ENCODE measurements at places on chromosomes 7 and 10.
A peak's percentile ranks its signal among the peaks of the same experiment; 100 is the strongest.

DNA sequence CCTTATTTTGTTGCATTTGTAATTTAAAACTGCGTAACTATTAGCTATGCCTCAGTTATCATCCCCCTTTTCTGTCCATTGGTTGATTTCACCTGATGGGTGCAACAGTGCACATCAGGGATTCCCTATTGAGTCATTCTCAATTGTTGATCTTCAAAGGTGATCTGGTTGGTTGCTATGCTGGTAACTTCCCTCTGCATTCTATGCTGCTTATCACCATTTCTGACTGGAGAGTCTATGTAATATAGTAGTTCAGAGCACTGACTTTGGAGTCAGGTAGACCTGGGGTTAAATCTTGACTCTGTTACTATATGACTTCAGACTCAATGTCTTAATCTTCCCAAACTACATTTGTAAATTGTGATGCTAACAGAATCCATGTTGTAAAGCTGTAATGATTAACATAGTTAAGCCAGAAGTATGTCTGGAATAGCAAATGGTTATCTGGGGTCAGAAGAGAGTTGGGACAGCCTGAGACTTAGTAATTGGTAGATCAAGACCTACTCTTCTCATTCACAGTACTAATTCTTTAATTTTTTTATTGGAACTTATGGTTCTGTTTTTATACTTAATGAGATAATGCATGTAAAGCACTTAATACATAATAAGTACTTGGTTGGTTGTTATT lies 38.1 kb downstream of the EXOC6 start:
- DNase-seq = no peak

GRCh38 chr7:66837007-66837406 lies 84.0 kb upstream of the TMEM248 start:
- no peak for DNase-seq

DNA sequence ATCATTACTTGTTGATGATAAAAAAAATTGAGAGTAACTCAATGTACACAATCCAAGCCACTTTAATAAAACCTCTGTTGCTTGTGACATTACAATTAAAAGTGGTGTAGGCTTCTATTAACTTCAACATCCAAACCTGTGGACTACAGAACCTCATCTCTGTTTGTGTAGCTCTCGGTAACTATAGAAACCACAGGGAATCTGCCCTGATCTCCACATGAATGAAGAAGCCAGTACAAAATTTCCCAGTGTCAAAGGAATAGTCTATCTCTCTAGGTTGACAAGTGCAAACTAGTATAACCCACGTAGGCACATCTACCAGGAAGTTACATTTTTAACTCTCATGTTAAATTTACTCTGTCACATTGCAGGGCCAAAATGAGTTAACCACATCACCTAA lies 204.3 kb downstream of the CHCHD3 start:
- no peak for DNase-seq

DNA sequence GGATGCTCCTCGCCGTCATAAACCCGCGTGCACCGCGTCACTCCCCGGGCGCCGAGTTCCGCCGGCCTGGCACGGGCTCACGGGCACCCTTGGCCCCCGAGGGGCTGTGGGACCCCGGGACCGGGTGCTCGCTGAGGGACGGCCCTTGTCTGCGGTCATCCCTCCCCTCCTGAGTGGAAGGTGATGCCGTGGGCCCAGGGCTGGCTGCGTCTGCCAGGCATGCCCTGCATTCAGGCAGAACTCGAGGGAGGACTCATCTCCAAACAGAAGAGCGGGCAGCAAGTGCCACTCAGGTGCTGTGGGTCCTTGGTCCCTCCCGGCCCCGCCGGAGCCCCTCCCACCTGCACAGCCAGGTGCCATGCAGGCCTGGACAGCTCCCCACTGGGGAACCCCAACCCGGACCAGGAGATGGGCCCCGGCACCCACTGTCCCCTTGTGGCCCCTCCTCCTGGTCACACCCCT lies 61.3 kb downstream of the UNCX start:
- no peak for DNase-seq

- no peak for DNase-seq
Observed at GRCh38 chr7:2894118-2894940, 50.2 kb upstream of the GNA12 start.

GRCh38 chr10:84933402-84933801 lies 605.0 kb downstream of the CCSER2 start:
- no peak for DNase-seq

DNA sequence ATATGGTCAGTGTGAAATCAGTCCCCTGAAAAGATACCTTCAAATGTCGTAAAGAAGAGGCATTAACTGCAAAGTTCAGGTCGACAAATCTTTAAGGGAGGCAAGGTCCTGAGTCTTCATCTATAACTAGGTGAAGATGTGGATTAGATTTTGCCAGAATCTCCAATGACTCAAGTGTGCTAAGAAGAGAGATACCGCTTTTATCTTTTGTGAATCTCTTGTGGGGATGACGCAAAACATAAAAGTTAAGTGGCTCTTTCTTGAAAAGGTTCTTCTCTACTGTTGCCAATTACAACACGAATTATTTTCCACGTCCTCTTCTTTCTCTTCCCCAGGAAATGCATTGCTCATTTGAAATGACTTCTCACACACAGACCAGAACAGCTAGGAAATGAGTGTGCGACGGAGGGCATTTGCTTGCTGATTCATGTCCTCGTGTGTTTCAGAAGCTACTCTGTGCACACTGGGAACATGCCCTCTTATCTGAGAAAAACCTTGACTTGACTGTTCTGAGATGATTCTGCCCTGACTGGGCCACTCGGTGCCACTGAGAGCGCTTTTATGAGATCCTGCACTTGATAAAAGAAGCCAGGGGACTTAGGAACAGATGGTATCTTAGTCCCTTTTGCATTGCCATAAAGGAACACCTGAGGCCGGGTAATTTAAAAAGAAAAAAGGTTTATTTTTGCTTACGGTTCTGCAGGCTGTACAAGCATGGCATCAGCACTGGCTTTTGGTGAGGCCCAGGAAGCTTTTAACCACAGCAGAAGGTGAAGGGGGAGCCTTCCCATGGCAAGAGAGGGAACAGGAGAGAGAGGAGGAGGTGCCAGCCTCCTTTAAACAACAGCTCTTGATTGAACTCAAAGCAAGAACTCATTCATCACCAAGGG lies 169.5 kb upstream of the PFKP start:
- DNase-seq = no peak

DNA sequence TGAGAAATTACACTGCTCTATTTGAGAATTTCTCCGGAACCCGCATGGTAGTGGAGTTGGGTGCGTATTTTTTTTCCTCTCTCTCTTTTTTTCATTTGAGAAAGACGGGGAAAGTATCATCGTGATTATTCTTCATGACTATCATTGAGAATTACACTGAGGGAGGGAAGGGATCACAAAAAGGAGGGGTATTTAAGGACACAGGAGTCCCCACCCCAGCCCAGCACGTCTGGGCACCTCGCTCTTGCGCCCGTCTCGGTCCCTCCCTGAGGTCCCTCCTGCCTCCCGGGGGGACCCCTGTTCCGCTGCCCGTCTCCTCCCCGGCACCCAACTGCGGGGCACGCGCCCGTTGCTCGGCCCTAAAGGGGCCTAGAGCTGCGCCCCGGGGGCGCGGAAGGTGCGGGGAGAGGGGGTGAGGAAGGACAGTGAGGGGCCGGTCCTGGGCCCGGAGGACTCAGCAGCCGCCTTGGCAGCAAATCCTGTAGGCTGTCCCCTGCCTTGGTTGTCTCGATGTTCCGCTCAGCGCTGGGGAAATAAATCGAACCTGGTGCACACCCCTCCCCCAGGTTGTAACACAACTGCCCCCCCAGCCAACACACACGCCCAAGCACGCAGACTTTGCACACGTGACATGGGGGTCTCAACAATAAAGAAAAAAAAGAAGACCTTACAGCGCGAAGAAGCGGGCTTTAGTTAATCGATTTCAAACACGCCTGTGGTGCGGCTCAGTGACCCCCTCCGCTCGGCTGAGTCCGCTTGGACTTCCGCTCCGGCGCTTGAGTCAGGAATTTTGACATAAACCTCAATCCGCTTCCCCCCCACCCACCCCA lies 18.6 kb upstream of the GATA3 start:
- no peak for DNase-seq

DNA sequence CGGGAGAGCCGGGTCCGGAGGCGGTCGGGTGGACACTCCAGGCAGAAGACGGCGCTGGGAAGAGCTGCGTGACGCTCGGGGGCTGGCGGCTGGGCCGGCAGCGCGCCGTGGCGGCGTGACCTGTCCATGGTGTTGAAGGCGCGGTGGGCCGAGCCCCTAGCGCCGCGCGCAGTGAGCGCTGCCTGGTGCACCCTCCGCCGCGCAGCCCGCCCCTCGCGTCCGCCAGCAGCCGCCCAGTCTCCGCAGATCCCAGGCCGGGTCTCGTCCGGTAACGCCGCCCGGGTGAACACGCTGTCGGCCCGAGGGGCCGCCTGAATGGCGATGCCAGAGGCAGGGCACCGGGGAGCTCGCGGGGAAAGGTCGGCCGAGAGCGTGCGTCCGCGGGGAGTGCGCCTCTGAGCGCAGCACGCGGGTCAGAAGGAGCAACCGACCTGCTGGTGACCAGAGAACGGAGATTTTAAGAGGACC lies 657 bp upstream of the TMEM178B start:
- peak; percentile 55 for DNase-seq

- no peak for DNase-seq
Observed at GRCh38 chr7:66016131-66016461, 34.1 kb upstream of the GUSB start.

GRCh38 chr7:30278849-30279652 lies 5.3 kb upstream of the ZNRF2 start:
- DNase-seq = no peak
